ENCODE measurements at places on chromosomes 4 and X. TPM values are rescaled to one million over a fixed set of nuclear protein-coding genes. Genes with fewer than 3 reads are reported as not detected.

PAGE1 gene
- not detected for polyA plus RNA-seq

CTAG2 gene
- polyA plus RNA-seq, result not detected

ATP8A1 gene
- polyA plus RNA-seq, result 25.2 TPM

RAB33A gene
- polyA plus RNA-seq, result 2.0 TPM

MAP7D2 gene
- 0.17 TPM for polyA plus RNA-seq

CSAG3 gene
- polyA plus RNA-seq, result not detected

RASGEF1B gene
- 47.2 TPM for polyA plus RNA-seq

ADRA2C gene
- not detected for polyA plus RNA-seq

LNX1 gene
- polyA plus RNA-seq, result 0.67 TPM

RAB40A gene
- not detected for polyA plus RNA-seq

PRKG2 gene
- polyA plus RNA-seq, result 1.9 TPM

CDX4 gene
- polyA plus RNA-seq, result not detected

SLITRK4 gene
- polyA plus RNA-seq, result not detected

GRIA2 gene
- not detected for polyA plus RNA-seq

SSX3 gene
- polyA plus RNA-seq, result not detected

PAGE4 gene
- not detected for polyA plus RNA-seq

MAGEA9B gene
- not detected for polyA plus RNA-seq

HHIP gene
- polyA plus RNA-seq, result not detected

TLR3 gene
- polyA plus RNA-seq, result not detected

ERVMER34-1 gene
- not detected for polyA plus RNA-seq

AREG gene
- polyA plus RNA-seq, result 46.8 TPM

TEX13C gene
- not detected for polyA plus RNA-seq

TMLHE gene
- 25.3 TPM for polyA plus RNA-seq

ACOT9 gene
- 15.0 TPM for polyA plus RNA-seq

F11 gene
- not detected for polyA plus RNA-seq

TKTL2 gene
- polyA plus RNA-seq, result not detected

NOX1 gene
- not detected for polyA plus RNA-seq

CDKL5 gene
- 3.1 TPM for polyA plus RNA-seq

SMR3B gene
- polyA plus RNA-seq, result not detected

GAGE12G gene
- not detected for polyA plus RNA-seq

FANCB gene
- 4.4 TPM for polyA plus RNA-seq

RRAGB gene
- 28.5 TPM for polyA plus RNA-seq

ADH1B gene
- polyA plus RNA-seq, result not detected
